Ascending aorta (tissue), 2 donors: ENCODE measurements at places on chromosomes 1 and 21. TPM values are rescaled to one million over a fixed set of nuclear protein-coding genes. Genes with fewer than 3 reads are reported as not detected.

GRCh38 chr1:112866151-112866550, 89.8 kb downstream of the SLC16A1 start:
- DNase-seq = no peak

DNA sequence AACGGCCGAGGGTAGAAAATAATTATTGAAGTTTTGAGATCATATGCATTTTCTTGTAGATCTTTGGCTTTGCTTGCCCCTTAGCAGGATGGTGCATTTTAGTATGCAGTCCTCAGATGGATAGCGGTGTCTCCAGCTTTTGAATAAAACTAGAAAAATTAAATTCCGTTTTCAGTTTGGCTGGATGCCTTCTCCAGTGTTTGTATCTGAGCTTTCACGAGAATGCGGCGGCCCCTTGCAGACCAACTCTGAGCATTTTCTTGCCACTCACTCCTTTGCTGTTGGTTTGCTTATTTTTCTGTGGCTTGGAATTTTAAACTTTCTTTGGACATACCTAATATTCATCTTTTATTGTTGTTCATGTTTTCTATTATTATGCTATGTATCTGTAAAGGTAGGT, 192.6 kb downstream of the NFIA start:
- DNase-seq = no peak

DNA sequence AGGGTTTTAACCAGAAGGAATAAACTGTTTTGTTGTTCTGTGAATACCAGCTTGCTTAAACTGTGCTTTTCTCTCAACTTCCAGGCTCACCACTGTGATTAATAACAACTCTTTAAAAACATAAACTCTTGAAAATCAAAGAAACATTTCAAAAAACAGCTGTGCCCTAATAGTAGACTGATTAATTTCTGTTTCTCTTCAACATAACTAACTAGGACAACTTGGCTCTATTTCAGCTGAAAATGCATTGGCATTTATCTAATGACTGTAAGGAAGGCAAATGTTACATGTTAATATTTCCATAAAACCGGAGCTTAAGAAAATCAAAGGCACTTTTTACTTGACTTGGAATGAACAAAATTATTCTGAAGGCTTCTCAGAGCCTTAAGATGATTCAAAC, 656.1 kb upstream of the NEGR1 start:
- DNase-seq = no peak

GRCh38 chr1:30129001-30129408, 594.4 kb downstream of the MATN1 start:
- no peak for DNase-seq

- no peak for DNase-seq
Measured at GRCh38 chr1:118147522-118147921, 37.5 kb downstream of the SPAG17 start.

DNA sequence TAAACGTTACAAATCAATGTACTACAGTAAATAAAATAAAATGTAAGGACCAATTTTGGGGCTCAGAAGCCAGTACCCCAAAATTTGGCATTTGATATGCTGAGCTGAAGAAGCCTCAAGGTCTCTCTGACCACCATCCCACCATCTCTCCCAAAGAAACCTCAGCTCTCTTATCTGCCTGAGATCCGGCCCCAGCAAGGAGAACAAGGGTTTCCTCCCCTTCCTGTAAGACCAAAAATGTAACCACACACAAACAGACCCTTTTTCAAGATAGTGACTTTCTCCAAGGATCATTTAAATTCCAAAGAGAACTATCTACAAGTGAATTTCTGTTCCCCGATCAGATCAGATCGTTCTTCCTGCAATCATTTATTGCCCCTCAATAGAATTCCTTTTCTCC, 68.1 kb upstream of the SLC45A1 start:
- DNase-seq = no peak

GRCh38 chr1:59994302-59995198, 68.0 kb upstream of the CYP2J2 start:
- peak; percentile 87 for DNase-seq

- no peak for DNase-seq
Measured at GRCh38 chr1:48920851-48921250, 144.2 kb upstream of the BEND5 start.

GRCh38 chr1:243739335-243740003, 110.6 kb downstream of the AKT3 start:
- no peak for DNase-seq

DNA sequence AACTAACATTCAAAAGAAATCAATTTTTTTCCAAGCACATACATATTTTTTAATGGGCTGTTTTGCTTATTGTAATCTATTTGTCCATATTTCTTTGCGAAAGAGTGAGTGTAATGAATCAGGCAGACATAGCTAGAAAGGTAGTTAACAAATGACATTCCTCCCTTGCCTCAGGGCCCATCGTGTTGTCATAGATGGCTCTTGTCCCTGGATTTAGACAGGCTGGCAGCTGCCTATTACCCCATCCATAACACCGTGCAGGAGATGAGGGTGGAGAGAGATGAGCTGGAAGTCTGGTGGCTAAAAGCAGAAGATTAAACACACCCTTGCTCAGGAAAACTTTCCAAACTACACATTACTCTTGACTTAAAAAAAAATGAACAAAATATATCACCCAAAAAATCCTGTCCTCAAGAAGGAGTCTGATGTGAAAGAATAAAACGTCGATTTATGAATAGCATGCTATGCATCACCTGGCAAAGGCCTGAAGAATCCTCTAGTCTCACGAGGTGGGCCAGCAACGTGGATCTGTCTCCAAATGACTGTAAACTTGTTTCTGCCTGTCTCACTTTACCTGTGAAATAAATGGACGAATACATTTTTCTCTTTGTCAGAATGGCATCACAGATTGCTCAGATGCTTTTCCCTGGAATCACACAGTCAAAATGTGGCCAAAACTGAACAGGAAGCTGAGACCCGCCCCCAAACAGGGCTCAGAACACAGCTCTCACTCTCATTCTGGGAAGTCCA, 55.7 kb downstream of the C21orf91 start:
- no peak for DNase-seq

B3GALNT2 gene
- 54.2 TPM for total RNA-seq

CDC14A gene
- total RNA-seq = 2.0 TPM

DISC1 gene
- 16.0 TPM for total RNA-seq

CD2 gene
- total RNA-seq = not detected

RGS8 gene
- total RNA-seq = not detected

RGS5 gene
- 732 TPM for total RNA-seq

SH2D1B gene
- not detected for total RNA-seq

CLDN19 gene
- total RNA-seq = not detected
